AG04449 (cell line): ENCODE measurements at places on chromosomes 12 and 14.

GRCh38 chr14:98576463-98576862 lies 695.5 kb downstream of the BCL11B start:
- no peak for DNase-seq

GRCh38 chr12:77236066-77236465 lies 170.7 kb upstream of the E2F7 start:
- no peak for DNase-seq

DNA sequence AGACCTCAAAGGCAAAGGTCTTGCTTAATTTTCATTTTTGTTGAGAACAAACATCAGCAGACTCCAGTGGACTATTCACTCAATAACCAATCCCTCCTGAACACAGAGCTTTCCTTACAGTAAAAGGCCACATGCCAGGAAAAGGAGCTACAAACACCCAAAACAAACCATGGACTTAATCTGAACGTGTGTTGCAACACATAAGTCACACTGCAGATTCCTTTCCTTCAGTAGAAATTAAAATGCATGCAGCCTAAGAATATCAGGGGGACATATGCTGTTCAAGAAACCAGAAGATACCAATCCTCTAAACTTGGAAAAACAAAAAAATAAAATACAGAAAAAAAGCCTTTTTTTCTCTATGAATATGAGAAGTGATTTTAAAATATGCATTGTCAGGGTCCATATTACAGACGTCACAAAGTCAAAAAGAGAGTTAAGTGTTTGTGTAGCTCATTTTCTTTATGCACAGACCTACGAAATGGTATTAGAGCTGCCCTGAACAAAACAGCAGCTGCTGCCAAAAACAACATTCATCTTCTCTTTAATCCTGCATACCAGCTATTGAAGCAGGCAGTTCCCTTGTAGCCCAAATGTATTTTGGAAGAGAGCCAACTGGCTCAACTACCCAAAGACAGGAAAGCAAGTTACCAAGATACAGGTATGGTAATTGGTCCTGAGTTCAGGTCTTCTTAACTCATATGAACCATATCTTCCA lies 26.2 kb downstream of the KITLG start:
- DNase-seq = peak; percentile 59

GRCh38 chr12:76083246-76083903 lies 1.1 kb downstream of the NAP1L1 start:
- no peak for DNase-seq

GRCh38 chr14:102471921-102472790 lies 37.4 kb downstream of the ANKRD9 start:
- DNase-seq = no peak

DNA sequence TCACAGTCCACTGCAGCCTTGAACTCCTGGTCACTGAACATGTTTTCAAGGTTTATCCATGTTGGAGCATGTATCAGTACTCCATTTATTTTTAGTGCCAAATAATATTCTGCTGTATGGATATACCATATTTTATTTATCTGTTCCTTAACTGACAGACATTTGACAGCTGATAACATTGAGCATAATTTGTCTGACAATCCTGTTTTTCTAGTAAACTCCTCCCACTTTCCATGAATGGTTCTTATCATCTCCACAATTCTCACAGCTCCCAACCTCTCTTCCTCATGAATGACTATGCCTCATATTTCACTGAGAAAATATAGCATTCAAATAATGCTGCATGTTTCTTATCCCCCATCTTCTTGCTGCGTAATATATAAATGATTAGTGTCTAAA lies 33.3 kb downstream of the COCH start:
- DNase-seq = no peak

- no peak for DNase-seq
Observed at GRCh38 chr14:81144824-81145603, 75.7 kb downstream of the GTF2A1 start.

DNA sequence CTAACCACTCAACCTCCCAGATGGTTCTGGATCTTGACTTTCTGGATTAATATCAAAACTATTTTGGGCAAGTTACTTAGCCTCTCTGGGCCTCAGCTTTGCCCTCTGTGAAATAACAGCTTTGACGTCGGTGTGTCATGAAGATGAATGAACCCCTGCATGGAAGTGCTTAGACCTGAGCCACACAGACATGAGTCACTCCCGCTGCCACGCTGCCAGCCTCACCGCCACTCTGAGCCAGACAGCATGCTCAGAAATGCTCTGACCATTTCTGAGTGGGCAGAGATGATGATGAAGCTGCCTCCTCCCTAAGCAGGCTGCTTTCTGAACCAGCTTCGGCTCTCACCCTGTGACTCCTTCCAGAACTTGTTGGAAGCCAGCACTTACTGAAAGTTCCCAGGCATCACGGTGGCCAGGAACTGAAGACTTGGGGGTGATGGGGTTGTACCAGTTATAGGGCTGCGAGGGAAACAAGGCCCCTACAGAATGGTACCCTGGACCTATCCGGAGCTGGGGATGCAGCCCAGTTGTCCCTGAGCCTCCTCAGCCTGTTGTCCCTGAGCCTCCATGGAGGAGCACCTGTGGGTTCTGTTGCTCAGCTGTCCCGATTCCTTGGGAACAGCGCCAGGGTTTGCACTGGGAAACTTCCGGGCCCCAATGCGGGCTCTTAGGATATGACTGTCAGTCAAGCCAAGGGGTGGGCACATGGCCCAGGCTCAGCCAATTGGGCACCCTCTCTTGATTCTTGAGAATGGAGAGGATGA lies 2.0 kb upstream of the CCDC197 start:
- peak; percentile 55 for DNase-seq

DNA sequence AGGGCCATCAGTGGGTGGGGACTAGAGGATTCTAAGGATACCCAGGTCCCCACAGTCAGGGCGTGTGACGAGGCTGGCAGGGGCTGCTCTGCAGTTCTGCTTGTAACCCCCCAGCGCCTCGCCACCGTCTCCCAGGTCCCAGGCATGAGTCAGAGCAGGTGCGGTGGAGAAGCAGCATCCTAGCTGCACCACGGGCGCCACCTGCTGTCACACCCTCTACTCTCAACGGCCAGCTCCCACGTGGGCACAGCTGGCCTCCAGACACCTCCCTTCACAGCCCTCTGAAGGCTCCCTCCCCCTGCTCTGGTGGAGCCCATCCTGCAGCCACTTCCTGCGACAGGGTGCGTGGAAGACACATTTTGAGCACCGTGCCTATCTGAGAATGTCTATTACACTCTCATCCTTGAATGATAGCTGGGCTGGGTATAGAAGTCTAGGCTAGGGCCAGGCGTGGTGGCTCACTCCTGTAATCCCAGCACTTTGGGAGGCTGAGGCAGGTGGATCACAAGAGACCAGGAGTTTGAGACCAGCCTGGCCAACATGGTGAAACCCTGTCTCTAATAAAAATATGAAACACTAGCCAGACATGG lies 6.9 kb upstream of the NUDT14 start:
- DNase-seq = no peak

DNA sequence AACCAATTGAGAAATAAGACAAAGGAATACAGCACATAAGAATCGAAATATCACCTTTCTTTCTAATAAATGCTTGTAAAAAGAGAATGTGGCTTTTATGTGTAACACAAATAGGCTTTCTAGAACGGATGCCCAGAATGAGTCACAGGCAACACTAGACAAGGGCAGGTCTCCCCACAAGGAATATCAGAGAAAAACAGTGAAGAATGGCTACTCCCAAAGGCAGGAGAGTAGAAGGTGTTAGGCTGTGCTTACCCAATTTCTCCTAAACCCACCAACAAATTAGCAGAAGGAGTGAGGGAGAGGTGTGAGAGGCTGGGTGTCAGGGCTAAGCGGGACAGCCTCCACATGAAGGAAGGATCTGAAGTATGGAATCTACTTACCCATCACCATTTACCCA lies 55.2 kb downstream of the GALNT4 start:
- no peak for DNase-seq

- DNase-seq = no peak
Observed at GRCh38 chr12:47219243-47219642, 139.5 kb upstream of the AMIGO2 start.

- DNase-seq = no peak
Observed at GRCh38 chr14:24851406-24851805, 198.5 kb downstream of the STXBP6 start.

DNA sequence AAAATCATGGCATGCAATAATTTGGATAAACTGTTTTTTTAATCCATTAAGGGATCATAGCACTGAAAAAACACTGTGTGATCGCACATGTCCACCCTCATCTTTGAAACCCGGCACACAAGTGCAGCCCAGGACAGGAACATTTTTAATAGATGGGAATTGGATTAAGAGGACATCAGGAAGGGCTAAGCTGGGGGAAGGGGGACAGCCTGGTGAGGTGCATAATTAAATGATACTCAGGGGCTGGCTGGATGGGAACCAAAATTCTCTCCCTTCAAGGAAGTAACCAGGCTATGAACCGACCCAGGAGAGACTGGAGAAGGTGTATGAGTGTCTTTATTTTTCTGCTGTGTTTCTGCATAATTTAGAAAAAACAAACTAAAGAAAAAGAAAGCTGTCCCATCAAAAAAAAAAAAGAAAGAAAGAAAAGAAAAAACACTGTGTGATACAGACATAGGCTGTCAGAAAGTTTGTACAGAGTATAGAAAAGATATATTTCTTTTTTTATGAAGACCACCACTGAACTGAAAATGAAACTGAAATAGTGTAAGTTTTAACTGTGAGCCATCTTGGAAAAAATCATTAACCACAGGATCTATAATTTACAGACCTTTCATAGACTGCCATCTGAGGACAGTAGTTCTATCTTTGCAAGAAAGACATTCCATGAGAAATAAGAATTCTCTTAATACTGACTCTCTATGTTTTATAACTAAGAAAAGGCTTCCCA lies 75.1 kb upstream of the SLC38A4 start:
- no peak for DNase-seq

- DNase-seq = no peak
Observed at GRCh38 chr14:37027188-37027824, 145.1 kb downstream of the SLC25A21 start.

GRCh38 chr12:28622406-28622805 lies 432.1 kb downstream of the CCDC91 start:
- peak; percentile 54 for DNase-seq

GRCh38 chr14:98233656-98234055 lies 1038.3 kb downstream of the BCL11B start:
- DNase-seq = no peak

DNA sequence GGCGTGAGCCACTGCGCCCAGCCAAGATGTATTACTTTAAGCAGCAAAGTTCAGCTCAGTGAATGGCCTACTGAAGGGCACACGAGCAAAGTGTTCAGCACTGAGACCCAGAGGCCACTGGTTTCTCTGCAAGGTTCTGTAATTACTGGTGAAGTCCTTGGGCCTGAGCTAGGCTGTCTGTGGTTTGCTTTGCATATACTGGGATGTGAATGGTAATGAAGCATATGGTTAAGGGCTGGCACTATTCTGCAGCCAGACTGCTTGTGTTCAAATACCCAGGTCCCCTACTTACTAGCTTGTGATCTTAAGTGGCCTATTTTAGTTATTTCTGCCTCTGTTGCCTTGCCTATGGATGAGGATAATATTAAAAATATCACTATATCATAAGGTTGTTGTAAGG lies 72.0 kb downstream of the LLPH start:
- no peak for DNase-seq

DNA sequence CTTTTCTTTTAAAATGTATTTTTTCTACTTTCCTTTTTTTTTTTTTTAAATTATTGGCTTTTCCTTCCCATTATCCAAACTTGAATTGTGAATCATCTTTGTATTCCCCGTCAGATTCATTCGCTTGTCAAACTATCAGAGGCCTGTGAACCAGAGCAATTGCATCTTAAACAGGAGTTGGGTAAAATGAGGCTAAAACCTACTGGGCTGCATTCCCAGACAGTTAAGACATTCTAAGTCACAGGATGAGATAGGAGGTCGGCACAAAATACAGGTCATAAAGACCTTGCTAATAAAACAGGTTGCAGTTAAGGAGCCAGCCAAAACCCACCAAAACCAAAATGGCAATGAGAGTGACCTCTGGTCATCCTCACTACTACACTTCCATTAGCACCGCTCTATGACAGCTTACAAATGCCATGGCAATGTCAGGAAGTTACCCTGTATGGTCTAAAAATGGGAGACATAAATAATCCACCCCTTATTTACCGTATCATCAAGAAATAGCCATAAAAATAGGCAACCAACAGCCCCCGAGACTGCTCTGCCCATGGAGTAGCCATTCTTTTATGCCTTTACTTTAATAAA lies 19.9 kb downstream of the FUT8 start:
- no peak for DNase-seq

DNA sequence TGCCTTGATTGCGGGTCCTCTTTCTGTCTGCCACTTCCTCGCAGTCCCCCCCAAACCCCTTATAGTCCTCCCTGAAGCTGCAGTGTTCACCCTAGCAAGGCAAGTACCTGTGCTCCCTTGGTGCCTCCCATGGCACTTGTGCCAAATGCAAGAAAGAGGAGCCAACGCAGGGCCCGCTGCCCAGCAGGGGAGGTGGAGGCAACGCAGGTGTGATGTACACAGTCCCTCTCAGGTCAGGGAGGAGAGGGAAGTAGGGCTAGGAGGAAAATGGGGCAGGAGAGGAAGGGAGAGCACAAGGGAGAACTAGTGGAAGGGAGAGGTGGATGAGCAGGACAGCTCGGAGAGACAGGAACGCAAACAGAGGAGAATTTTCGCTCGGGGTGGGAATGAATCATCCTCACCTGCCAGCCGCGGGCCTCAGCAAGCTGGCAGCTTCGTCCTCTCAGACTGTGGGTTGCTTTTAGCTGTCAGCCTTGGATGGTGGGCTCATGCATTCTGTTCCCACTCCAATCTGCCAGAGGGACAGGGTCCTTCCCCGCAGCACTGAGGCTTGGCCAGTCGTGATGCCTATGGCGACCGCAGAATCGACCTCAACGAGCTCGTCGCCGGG lies 357.0 kb downstream of the CACNA1C start:
- no peak for DNase-seq

- no peak for DNase-seq
Observed at GRCh38 chr12:20409607-20410377, 41.5 kb downstream of the PDE3A start.

DNA sequence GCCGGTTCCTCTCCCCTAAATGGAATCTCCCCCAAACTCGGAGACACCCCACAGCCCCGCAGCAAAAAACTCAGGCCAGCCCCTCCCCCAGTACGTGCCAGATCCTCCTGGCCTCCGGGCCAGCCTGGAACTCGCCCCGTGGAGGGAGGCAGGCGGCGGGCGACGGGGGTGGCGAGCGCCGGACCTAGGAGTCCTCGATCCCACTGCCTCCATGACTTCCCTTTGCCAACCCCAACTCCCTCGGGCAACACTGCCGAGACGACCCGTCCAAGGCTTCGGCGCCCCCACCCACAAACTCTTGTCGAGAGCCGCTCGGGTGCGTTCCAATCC lies 400 bp downstream of the ADCY6 start:
- no peak for DNase-seq

GRCh38 chr14:29773990-29774389 lies 153.7 kb downstream of the PRKD1 start:
- DNase-seq = no peak

- DNase-seq = no peak
Observed at GRCh38 chr12:53048780-53049401, 974 bp upstream of the TNS2 start.

- DNase-seq = no peak
Observed at GRCh38 chr14:58238252-58239243, 6.1 kb upstream of the PSMA3 start.

DNA sequence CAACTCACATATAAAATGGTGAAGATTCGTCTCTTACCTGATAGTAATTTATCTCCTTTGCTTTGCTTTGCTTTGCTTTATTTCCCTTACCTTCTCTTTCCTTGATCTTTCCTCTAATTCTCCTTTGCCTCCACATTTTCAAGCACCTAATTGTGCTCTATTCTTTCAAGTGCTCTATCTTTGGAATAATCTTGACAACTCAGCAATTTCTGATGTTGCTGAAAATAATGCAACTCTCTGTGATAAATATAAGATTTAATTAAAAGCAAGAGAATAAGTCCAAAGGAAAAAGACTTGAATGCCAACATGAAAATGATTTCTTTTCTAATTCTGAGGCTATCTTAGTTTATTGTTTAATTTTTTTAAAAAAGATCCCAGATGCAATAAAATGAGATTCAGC lies 139.5 kb upstream of the SYT1 start:
- DNase-seq = no peak
